ENCODE measurements at places on chromosomes 6 and 20. TPM values are rescaled to one million over a fixed set of nuclear protein-coding genes. Genes with fewer than 3 reads are reported as not detected.
A peak's percentile ranks its signal among the peaks of the same experiment; 100 is the strongest.

DNA sequence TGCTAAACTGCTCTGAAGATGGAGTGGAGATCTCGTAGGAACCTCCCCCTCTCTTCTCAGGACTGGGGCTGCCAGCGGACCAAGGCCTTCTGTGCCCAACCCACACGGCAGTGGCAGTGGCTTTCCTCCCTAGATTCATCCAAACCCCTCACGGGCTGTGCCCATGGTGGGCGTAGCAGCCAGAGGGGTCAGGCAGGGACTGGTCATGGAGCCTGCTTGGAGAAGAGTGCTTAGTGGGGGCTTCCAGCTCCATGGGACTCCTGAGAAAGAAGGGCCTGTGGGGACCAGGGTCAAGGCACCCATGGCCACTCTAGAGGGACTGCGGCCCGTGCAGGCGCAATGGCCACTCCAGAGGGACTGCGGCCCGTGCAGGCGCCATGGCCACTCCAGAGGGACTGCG lies 86.6 kb downstream of the TAF4 start:
- DNase-seq = no peak

- DNase-seq = peak; percentile 28
Observed at GRCh38 chr20:18224968-18225568, 63.3 kb upstream of the ZNF133 start.

DNA sequence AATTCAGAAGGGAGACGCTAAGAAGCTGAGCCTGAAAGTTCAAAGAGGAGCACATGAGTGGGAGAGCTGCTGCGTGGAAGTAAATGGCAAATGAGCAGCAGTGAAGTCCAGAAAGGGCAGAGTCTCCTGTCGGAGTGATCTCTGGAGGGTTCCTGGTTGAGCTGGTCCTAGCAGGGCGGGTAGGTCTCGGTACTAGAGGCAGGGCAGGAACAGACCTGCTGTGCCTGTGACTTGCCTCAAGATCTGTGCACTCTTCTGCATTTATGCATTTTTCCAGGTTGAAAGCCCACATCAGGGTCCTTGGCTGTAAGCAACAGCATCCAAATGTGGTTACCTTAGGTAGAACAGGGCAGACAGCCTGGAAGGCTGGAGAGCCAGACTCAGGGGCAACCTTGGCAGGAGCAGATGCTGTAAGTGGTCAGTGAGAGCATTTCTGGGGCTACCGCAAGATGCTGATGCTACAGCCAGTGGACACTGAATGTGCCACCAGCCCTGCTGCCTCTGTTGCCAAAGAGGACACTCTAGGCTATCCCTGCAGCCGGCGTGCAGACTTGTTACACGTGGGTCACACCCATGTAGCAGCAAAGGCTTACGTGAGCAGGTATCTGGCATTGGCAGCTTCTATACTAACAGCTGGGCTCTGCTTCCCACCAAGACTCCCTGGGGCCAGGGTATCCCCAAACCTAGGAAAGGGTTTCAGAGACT lies 8.4 kb downstream of the DUSP22 start:
- DNase-seq = no peak

DNA sequence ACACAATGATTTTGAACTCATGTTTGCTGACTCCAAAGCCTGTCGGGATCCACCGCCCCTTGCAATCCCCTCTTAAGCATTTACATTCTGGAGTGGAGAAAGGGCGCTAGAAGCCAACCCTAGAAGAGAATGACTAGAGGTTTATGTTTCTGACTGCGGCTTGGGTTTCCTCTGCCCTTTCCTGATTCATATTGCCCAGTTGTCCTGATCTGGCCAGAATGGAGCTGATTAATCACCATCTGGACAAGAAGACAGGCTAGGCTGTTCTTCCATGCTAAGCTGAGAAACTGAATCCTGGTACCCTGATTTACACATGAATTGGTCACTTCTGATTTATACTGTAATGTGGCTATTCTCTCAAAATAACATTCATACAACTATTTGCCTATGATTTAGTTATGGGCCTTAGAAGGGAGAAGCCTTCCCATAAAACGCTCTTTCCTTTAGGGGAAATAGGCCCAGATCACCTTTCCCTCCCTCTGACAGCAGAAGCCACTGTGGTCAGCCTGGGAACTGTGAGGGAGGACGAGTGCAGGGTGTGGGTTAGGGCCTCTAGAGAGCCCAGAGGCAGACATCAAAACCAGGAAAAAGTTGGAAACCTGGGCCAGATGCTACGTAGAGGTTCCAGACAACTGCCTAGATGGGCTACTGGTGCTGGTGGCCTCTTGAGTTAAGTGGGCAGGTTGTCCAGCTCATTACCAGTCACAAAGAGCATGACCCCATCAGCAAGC lies 199.2 kb upstream of the PRDM1 start:
- DNase-seq = no peak

- DNase-seq = peak; percentile 62
Observed at GRCh38 chr20:31815408-31816188, 3.6 kb upstream of the MYLK2 start.

- DNase-seq = peak; percentile 24
Observed at GRCh38 chr6:169386411-169387057, 132.9 kb upstream of the THBS2 start.

GRCh38 chr6:36692861-36693702 lies 4.5 kb upstream of the RAB44 start:
- DNase-seq = no peak

DNA sequence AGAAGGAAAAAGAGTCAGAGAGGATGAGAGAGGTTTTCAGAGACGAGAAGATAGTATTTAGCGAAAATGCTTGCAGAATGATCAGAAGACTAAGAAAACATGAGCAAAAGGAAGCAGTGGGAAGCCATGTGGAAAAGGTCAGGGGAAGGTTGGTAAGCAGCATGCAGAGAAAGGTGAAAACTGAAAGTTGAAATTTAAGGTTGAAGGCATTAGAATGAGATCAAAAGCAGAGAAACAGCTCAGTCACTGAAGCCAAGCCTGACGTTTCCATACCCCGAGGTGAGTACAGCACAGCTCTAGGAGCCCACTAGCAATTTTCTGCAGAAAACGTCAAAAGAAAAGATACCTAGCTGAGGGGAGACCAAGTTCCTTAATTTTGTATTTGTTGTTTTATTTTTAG lies 19.1 kb upstream of the TFB1M start:
- no peak for DNase-seq

GRCh38 chr20:11403711-11404110 lies 514.0 kb upstream of the BTBD3 start:
- no peak for DNase-seq

PRL gene
- polyA plus RNA-seq = not detected

GRCh38 chr6:2546901-2547300 lies 203.8 kb downstream of the MYLK4 start:
- no peak for DNase-seq

RAMACL gene
- 0.10 TPM for polyA plus RNA-seq

DNA sequence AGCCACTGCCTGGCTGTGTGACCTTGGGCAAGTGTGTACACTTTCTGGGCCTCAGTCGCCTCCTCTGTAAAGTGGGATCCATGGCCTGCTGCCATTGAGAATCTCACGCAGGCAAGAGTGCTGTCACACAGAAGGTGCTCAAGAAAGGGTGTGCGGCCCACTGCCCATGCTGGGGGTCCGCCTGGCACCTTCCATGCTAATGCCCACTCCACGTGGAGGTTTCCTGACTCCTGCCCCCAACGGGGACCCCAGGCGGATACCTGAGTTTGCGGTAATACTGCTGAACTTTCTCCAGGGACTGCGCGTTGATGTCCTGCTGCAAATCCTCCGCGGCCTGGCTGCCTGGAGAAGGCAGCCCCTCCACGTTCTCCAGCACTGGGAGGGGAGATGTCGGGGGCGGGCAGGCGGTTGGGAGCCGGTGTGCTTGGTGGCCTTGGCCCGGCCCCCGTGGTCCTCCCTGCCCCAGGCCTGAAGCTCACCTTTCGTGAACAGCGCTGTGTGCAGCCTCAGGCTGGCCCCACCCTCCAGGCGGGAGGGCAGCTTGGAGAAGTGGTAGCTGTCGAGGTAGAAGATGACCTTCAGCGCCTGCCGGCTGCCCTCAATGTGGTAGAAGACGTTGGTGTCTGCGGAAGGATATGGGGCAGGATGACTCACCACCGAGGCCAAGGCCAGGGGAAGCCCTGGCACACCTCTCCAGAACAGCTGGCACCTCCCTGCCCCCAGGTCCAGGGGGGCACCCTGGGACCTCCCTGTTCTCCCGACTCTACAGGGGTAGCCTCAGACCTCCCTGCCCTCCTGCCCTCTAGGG lies 195.6 kb downstream of the PREX1 start:
- no peak for DNase-seq

GRCh38 chr6:91731939-91732338 lies 1145.1 kb upstream of the MAP3K7 start:
- no peak for DNase-seq

- no peak for DNase-seq
Observed at GRCh38 chr20:40207655-40208054, 481.4 kb downstream of the MAFB start.

ULBP2 gene
- polyA plus RNA-seq = 5.0 TPM

DNA sequence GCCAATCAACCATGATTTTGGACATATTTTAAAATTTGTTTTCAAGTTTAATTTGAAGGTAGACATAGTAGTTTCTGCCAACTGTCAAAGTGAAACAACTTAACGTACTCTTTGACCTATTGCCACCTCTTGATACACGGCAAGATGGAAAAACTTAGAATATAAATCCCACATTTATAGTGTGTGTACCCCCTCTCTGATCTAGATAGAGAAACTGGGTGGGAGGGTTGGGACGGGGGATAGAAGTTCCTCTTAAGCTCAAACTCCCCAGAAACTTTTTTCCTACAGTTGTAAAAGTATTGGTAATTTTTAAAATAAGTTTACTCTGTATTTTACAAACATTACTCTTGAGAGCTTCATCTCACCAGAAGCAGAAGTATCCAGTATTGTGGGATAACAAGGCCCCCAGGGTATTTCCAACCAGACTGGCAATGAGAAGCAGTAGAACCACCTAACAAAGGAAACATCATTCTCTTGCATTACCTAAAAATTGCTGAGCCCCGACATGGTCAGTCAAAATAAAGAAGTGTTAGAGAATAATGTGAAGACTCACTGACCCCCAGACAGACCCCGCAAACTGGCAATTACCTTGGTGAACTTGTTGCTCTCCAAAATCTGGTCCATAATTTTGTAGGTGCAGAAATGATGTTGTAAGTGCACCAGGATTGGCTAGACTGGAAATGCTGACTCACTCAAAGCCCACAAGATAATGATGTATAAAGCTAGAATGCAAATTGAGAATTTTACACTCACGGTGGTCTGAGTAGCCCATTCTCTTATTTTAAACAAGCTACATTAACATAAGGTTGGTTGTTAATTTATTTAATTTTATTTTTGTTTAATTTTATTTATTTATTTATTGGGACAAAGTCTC lies 74.7 kb upstream of the TNFAIP3 start:
- DNase-seq = no peak

ADGRB3 gene
- 0.12 TPM for polyA plus RNA-seq

CALHM4 gene
- not detected for polyA plus RNA-seq

ZNF341 gene
- polyA plus RNA-seq = 2.8 TPM

DNA sequence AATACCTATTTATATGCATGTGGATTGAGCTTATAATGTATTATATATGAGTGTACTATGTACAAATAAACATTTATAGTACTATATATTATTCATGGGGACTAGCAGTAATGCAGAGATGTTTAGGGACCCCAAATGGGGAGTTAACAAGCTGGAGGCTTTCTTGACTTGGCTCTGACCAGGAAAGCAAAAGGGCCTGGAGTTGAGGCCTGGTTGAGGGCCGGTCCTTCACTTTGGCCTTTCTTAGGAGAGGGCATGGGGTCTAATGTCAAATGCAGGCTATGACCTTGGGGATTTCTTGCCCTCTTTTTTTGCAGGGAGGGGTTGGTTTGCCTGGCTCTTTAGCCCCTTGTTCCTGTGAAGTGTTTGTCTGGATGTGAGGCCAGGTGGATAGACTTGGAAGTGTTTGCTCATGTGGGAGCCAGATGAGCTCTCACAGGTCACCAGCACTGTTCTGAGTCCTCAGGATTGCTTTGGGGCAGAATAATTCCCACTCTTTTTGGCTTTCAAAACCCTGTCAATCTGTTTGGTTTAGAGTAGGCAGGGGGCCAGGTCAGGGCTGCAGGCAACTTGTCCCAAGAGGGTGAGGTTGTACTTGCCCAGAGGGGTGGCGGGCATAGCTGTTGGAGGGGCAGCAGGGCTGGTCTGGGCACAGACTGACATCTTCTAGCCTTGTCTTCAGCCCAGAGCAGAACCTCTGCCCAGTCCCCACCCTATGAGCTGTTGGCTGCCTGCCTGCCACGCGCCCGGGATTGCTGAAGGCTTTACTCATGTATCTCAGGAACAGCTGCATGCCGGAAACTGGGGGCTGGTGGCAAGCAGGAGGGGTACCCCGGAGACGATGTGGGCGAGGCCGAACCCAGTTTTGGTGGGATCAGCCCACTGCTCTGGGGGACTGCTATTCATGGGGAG lies 14.6 kb downstream of the TJAP1 start:
- peak; percentile 52 for DNase-seq

GRCh38 chr6:139738801-139739455 lies 364.5 kb upstream of the CITED2 start:
- DNase-seq = no peak

DNA sequence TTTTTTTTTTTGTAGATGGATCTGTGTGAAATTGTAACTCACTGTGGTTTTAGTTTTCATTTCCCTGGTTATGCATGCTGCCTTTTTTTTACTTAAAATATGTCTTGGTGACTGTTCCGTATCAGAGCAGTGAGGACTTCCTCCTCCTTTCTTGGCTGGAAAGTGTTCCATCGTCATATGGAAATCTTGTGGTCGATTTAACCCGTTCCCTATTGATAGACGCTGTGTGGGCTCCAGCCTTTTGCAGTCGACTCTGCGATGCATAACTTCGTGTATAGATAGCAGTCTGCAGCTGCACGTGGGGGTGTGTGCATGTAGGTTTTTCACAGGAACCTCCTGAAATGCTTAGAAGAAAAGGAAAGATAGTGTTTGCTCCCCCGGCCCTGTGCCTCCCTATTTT lies 28.1 kb upstream of the PNPLA1 start:
- DNase-seq = no peak

- DNase-seq = no peak
Observed at GRCh38 chr20:58072695-58073671, 155.5 kb downstream of the ANKRD60 start.

CCM2L gene
- not detected for polyA plus RNA-seq

GRCh38 chr20:42018979-42019378 lies 400.8 kb upstream of the CHD6 start:
- DNase-seq = no peak

DNA sequence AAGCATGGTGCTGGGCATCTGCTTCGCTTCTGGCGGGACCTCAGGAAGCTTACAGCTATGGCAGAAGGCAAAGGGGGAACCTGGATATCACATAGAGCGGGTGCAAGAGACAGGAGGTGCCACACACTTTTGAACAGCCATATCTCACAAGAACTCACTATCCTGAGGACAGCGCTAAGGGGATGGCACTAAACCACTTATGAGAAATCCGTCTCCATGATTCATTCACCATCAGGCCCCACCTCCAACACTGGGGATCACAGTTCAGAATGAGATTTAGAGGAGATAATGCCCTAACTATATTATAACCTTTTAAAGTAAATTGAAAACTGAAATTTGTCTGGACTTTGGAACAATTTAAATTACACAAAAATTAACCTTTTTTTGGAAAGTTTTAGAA lies 37.8 kb upstream of the SUMO4 start:
- DNase-seq = no peak

- no peak for DNase-seq
Observed at GRCh38 chr6:165616116-165616515, 46.9 kb downstream of the PDE10A start.

EMILIN3 gene
- polyA plus RNA-seq = 0.02 TPM

All from SK-N-SH (cell line).